ENCODE measurements at places on chromosomes 1 and 21.

- DNase-seq: no peak
Observed at GRCh38 chr1:107264561-107264960, 123.7 kb downstream of the NTNG1 start.

- DNase-seq: no peak
Observed at GRCh38 chr1:25088180-25088701, 144.1 kb downstream of the SYF2 start.

DNA sequence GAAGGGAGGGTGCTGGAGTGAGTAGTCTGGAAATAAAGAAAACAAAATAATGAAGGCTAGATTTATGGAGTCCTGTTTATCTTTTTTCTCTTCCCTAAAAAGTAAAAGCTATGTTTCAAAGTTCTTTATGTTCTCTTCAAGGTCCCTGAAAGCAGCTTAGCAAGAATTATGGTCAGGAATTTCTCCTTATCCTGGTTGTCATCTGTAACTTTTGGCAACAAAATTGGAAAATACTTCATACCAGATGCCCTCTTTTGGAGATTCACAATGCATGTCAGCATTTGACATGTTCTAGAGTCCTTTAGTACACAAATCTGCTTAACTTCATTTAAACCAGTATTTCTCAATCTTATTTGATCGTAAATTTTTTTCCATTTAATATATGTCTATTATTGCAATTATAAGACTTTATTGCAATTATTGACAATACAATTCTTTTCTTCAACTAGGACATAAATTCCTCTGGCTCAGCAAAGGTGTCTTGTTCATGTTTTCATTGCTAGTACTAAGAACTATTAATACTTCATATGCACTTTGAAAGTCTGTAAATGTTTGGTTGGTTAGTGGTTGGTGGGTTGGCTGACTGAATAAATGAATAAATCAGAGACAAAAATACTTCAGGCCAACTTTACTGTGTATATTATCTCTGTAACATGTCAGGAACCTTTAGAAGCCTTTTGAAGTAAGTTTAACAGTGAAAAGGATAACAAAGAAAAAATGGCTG, 101.5 kb downstream of the ATP1B1 start:
- DNase-seq: no peak

GRCh38 chr1:111392042-111392441, 35.5 kb downstream of the OVGP1 start:
- no peak for DNase-seq

GRCh38 chr1:181768211-181768929, 285.1 kb downstream of the CACNA1E start:
- DNase-seq: no peak

DNA sequence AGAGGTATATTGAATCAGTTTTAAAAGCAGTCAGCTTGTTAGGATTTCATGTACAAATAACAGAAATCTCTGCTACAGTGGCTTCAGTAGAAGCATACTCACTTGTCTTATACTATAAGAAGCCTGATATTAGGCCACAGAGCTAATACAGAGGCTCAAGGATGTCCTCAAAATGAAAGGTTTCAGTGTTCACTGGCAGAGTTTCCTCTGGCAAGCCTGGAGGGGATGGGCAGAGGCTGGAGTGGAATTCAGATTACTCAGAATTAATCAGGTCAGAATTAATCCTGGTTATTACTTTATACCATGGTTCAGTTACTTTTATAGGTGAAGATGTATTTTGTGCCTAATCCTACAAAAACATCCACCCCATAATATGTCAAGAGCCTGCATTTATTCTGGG, 520.5 kb downstream of the USP25 start:
- DNase-seq: no peak

DNA sequence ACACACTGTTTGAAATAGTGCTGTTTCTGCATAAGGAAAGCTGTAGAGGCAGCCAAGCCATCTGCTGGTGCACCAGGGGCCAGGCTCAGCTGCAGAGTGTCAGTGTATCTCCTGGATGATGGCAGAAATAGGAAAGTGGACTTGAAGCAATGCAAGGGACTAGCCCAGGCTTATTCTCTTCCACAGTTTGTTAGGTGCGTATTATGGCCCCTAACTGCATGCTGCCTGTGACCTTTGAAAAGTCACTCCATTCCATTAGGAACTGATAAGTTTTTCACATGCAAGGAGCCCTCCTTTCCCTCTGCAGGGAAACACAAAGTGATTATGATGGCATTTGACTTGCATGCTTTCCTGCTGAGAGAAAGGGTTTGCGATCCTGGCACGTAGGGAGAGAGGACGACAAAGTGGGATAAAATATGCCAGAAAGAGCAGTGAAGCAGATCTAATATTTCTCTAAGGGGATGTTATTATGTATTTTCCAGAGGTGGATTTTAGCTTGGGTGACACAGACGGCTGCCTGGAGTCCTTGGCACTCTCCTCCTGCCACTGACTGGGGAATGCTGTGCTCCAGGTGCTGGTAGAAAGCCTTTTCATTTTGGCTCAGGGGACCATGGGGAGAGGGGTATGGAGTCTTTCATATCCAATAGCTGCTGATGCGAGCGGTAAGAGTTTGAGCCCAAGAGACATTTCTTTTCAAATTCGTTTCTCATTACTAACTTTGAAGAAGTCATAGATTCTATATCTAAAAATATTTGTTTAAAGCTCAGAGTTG, 402.1 kb upstream of the B3GALT2 start:
- DNase-seq: no peak

- no peak for DNase-seq
Observed at GRCh38 chr1:43548285-43549271, 17.9 kb downstream of the PTPRF start.

GRCh38 chr1:59367301-59368007, 70.6 kb downstream of the FGGY start:
- no peak for DNase-seq
